ENCODE measurements at places on chromosomes 6 and 20. TPM values are rescaled to one million over a fixed set of nuclear protein-coding genes. Genes with fewer than 3 reads are reported as not detected.

The SLC12A5 gene
- not detected for total RNA-seq

GRCh38 chr6:116522896-116523295 is 11.5 kb downstream of the CALHM5 start:
- DNase-seq, result no peak

DNA sequence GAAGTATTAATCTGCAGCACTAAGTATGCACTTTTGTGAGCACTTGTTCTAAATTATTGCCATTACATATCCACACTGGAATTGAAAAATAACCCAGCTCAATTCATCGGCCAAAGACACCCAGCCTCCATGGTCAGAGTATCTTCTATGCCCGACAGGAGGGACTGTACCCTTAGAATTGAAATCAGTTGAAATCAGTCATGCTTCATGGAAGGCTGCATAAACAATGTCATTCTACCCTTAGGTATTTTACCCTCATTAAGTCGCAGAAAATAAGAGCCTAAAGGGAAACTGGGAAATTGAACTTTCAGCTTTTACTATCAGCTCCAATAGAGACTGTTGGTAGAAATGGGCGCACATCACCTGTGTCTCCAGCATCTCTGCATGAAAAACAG is 2.9 kb upstream of the RAMACL start:
- DNase-seq, result no peak

DNA sequence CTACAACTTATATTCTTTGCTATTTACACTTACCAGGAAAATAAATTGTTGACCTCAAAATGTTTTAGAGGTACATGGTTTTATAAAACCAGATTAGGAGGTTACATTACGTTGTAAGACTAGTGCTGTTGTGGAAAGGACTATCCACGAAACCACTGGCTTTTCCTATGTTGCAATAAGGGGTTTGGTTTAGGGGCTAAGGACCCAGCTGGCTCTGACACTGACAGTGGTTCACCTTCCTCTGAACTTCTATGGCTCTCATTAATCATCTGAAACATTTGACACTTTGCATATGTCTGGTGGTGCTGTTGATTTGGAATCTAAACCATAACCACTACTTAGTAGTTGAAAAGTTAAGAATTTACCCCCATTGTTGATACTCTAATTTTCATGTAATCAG is 186.7 kb downstream of the NKAIN2 start:
- no peak for DNase-seq

DNA sequence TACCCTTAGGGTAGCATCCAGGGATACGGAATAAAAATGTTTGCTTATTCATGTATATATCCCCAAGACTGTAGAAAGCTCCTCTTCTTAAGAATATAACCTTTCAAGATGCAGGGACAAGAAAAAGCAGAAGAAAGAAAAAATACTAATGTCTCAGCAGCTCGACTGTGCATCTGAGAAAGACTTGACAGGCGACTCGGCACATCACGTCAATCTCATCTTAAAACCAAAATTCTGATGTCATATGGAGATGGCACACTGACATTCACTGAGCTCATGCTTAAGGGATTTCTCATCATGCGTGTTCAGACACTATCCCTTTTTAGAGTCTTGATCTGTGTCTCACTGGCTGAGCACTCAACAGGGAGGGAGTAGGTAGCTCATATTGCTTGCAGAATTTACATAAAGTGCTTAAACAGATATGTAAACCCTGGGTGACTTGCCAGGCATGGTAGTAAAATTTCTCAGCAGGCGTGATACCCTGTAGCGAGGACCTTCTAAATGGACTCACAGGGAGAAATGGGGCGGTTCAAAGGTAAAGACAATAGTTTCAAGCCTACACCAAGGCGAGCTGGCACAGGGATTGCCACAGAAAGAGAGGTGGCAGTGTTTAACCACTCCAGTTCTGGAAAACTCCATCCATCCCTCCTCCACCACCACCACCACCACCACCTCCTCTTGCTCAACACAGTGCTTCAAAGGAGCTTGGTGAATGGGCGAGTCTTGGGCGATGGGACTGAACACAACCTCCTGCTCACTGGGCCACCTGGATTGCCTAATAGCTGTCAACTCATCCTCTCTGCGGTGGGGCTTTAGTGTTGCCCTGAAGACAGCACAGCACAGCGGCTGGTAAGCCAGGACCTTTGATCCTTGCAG is 330.5 kb downstream of the TFAP2A start:
- no peak for DNase-seq

DNA sequence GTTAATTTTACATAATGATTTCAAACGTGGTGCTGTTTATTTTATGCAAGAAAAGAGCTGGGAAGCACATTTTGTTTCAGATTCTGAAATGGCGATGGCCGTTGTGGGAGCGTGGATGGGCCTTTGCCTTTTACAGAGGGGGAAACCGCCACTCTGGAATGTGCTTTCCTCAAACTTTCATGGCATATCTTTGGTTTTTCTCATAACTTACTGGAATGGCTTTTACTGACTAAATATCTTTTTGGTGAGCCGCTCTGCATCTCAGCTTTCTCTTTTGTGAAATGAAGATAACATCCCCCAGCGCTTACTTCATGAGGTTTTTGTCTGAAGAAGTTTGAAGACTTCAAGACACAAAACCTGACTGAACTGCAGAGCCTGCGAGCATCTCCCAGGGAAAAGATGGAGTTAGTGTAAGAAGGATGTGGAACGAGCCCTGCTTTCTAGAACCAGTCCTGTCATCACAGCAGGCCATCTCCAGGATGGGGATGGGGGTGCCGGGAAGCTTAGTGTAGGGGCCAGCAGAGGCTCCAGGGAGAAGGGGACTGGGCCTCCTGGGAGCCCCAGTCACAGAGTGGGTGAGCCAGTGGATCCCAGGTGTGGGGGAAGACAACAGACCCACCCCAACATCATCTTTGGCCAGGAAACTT is 61.8 kb upstream of the TIAM2 start:
- no peak for DNase-seq

GRCh38 chr20:46004889-46005473 is 3.7 kb upstream of the MMP9 start:
- DNase-seq, result no peak

Measured in lung (tissue), 17 donors.